ENCODE measurements at places on chromosomes 3 and 15.

DNA sequence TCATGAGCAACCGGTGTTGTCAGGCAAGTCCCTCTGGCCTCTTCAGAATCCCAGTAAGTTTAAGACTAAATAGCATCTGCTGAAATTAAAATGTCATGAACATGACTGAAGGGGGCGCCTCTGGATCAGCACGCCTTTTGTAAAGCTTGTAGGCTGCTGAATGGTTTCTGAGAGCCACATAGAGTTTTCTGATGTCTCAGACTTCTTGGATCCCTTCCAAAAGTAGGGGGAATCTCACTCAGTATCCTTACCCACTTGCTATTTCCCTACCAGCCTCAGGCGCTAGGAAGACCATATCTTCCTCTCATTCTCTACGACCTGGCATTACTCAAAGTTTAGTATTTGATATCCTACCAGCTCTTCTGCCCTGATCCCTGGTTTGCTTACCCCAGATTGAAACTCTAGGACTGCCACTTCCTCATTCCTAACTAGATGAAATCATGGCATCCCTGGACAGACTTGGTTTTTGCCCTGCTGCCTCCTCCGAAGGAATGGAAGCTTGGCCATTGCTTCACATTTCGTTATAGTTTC lies 62.7 kb upstream of the CD47 start:
- peak; percentile 40 for DNase-seq

- DNase-seq = no peak
Observed at GRCh38 chr3:28612232-28612631, 263.6 kb upstream of the AZI2 start.

- DNase-seq = no peak
Observed at GRCh38 chr3:50924638-50925037, 249.9 kb downstream of the DOCK3 start.

- no peak for DNase-seq
Observed at GRCh38 chr3:117603097-117603496, 893.5 kb downstream of the TUSC7 start.

DNA sequence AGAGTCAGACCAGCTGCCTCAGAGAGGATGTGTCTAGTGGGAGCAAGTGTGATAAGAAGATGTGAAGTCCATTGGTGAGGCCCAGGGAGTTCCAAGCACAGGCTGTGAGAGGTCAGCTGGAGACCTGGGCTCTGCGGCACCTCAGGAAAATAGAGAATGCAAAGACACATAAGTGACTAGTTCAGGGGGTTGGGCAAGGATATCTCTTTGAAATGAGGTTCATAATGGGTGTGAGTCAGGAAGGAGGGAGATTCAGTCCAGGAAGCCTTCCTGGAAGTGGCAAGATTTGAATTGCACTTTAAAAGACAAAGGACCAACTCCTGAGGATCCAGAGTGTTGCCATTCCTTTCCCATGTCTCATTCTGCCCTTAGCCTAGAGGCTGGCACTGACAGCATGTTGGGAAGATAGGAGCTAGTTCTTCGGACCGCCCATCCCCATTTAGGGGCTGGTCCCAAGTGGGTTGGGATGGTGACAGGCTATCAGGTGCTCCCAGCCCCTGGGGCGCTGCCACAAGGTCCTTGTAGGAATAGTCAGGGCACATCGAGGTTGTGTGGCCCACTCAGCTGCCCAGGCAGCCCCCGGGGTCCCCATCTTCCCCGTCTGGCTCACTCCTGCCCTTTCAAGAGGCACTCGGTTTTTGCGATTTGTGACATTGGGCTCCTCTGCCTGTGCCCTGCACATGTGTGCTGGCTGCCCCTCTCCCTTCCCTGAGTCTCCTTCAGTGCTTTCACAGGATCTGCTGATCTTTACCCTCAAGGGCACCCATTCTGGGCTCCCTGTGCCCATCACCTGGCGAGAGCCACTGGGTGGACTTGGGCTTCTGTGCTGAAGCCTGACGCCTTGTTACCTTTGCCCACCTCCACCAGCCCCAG lies 23.7 kb downstream of the ESYT3 start:
- DNase-seq = no peak

DNA sequence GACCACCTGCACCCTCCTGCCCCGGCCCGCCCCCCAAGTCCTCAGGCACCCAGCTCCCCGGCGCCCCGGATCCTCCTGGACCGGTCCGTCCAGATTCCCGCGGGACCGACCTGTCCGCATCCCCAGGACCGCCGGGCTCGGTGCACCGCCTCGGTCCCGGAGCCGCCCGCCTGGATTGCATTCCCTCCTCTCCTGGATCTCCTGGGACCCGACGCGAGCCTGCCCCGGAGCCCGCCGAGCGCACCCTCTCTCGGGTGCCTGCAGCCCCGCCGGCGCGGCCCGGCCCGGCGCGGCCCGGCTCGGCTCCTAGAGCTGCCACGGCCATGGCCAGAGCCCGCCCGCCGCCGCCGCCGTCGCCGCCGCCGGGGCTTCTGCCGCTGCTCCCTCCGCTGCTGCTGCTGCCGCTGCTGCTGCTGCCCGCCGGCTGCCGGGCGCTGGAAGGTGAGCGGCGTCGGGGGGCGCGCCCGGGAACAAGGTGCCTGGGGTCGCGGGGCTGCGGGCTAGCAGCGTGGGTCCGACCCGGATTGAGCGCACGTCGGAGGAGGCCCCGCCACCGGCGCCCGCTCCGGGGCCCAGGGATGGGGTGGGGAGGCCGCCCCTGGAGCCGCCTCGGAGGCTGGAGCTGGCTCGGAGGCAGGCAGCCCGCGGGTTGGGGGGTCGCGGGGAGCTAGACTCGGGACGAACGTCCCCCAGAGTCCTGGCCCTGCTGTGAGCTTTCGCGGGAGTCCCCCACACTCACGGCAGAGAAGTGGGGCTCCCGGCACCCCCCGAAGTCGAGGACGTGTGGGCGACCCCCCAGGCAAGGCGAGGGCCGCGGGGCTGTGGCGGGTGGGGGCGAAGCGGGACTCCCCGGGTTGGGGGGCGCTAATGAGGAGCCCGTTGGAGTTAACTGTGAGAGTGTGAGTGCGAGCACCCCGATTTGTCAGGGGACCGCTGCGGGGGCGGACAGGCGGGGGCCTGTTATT lies 610 bp downstream of the EPHB3 start:
- no peak for DNase-seq

GRCh38 chr3:32606277-32606676 lies 35.6 kb upstream of the DYNC1LI1 start:
- no peak for DNase-seq

GRCh38 chr3:57158325-57158724 lies 6.8 kb downstream of the IL17RD start:
- DNase-seq = no peak

- no peak for DNase-seq
Observed at GRCh38 chr15:69734699-69735098, 282.1 kb downstream of the RPLP1 start.

- DNase-seq = no peak
Observed at GRCh38 chr3:52262447-52262846, 16.0 kb downstream of the WDR82 start.

DNA sequence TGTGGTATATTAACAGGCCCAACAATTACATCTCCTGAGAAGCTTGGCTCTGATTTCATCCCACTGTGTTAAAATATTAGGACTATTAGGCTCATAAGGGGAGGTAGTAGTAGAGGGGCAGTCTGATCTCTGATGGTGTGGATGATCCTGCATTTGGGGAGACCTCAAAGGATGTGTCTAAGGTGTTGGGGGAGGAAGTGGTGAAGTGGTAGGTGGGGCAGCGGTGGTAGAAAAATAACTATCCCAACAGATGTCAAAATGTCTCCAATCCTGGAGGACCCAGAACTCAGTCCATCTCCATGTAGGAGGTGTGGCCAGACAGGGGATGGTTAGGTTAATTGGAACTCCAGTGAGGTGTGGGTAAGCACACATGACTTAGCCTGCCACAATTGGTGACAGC lies 10.4 kb upstream of the IQCF6 start:
- no peak for DNase-seq

- no peak for DNase-seq
Observed at GRCh38 chr3:175311946-175312345, 452.8 kb downstream of the NAALADL2 start.

DNA sequence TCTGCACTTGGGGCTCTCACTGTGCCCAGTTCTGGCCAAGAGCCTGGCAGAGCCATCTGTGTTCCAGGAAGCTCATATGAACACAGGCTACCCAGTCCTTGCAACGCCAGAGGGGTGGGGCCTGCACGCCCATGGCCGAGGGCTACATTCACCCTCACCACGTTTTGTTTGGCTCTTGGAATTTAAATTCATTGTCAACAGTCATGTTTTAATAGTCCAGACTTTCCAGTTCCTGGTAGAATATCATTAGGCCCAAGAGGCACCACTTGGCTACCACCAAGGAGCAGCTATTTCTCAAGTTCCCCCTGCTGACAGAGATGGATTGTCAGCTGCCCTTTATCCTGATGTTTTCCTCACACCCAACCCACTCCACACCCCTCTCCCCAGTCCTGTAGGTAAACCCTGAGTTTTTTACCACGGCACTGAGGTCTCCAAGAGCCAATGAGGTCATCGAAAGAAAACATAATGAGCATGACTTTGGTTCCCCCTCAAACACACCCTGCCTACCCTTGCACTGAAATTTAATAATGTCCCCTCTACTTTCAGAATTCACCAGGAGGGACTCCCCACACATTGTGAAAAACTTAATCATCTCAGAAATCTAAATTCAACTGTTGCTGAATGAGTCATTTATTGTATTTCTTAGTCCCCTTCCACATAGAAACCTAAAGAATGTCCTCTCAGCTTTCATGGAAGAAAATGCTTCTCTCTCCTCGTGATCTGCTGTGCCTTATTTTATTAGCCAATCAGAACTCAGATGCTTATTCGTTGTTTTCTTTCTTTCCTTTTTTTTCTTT lies 125.1 kb downstream of the SHQ1 start:
- DNase-seq = no peak

DNA sequence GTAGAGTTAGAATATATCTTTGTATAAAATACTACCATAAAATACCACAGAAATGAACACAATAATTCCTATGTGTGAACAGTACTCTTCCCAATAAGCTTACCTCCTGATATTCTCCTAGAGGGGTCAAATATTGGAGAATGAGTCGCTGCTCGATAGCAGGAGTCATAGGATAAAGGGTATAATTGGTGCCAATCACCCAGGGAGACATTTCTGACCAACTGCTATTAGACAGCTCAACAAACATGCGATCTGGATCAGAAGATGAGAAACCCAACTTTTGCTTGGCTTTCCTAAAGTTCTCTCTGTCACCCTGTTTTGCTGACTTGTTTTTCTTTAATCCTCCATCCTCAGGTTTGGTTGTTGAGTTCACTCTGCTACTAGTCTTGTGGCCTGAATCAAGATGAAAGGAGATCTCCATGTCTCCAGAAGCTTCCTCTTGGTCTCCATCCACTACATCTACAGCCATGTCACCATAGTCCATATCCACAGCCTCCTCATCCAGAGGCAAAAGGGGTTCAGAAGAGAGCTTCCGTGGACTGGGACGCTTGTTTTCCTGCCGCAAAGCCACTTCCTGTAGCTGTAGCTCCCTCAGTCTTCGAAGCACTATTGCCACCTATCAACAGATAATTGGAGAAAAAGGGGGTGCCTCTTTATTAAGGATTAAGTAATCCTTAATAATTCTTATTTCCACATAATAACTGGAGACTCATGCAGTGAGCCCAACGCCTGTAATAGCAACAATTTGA lies 50.4 kb downstream of the RBM15B start:
- no peak for DNase-seq

DNA sequence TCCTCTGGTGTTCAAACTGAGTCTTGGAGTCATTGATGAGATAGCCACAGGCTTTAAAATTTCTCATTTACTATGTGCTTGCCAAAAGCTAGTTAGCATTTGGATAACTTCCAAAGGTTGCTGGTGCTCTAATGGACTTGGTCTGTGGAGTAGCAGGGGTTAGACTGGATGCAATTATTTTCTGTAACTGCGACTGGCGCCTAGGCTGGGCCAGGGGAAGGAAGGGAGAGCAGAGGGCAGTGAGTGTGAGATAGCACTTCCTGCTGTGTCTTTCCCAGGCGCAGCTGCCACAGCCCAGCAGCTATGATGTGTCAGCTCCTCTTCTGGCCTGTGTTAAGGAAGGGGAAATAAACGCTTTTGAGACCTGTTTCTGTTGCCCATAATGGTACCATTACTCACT lies 98.6 kb downstream of the MYRIP start:
- DNase-seq = no peak

DNA sequence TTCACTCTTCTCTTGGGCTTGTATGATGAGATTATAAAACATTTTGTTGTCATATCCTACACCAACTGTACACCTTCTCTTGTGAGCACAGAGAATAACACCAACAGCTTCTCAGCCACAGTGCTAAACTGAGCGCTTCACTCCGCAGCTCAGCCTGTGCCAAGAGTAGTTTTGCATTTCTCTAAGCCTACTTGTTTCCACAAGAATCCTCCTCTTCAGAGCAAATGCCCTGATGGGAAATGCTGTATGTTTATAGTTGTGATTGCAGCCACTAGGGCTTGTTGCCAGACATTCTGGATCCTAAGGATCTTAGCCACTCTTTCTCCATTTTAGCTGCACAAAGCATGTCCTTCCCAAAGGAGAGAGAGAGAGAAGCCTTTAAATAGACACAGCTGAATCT lies 138.8 kb upstream of the PLXND1 start:
- no peak for DNase-seq

- DNase-seq = no peak
Observed at GRCh38 chr3:171753665-171754408, 56.4 kb downstream of the PLD1 start.

GRCh38 chr3:61750766-61751165 lies 189.4 kb downstream of the PTPRG start:
- no peak for DNase-seq

- no peak for DNase-seq
Observed at GRCh38 chr3:141440942-141441341, 45.9 kb upstream of the RASA2 start.

DNA sequence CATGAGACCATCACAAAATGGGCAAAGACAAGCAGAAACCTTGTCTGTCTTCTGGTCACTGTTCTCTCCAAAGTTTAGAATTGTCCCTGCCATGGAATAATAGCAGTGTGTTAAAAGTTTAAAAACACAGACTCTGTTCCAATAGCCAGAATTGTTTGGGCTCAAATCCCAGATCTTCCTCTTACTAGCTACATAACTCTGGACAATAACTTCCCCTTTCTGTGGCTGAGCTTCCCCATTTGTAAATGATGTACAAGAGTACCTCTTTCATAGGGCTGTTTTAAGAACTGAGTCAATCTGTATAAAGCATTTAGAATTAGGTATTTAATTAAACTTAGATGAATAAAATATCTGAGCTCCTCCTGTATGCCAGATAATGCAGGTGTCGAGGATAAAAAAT lies 623.0 kb downstream of the NTRK3 start:
- no peak for DNase-seq

GRCh38 chr3:72776-73175 lies 123.8 kb upstream of the CHL1 start:
- no peak for DNase-seq

- DNase-seq = no peak
Observed at GRCh38 chr3:26984416-26985390, 362.1 kb downstream of the LRRC3B start.

DNA sequence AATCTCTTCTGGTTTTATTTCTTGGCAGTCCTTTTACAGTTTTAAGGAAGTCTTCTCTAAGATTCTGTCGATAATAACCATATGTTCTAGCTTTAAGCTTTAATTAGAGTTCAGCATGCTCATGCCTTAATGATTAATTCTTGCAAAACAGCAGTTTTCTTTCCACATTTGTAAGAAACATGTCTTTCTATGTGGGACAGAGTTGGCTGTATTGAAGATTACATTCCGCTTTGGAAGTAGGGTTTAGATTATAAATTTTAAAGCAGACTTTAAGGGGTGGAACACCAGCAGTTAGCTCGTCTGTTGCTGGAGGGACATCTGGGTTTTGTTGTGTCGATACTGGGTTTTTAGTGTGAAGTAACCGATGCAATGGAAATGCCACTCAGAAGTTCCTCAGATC lies 35.3 kb downstream of the SQOR start:
- no peak for DNase-seq

GRCh38 chr3:64354221-64354620 lies 129.0 kb upstream of the PRICKLE2 start:
- no peak for DNase-seq
